ENCODE measurements at places on chromosomes 11 and 22.

GRCh38 chr11:10443152-10443551, 11.9 kb upstream of the AMPD3 start:
- DNase-seq, result no peak

- no peak for DNase-seq
Observed at GRCh38 chr11:17601676-17602075, 54.6 kb downstream of the OTOG start.

DNA sequence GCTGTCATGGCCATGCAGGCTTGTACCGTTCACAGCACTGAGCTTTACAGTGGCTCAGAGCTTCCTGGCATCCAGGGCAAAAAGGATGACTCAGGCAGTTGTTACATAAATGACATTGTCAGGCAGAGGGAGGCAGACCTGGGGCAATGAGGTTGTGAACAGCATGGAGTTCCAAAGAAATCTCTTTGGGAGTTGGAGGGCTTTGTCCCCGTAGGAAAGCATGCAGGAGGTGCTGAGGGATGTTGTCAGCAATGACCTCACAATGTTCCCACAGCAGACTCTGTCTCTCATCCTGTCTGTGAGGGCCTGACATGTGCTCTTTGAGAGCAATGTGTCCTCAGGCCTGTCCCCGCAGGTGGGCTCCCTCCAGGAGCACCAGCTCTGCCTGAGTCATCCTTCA, 25.9 kb upstream of the PDE2A start:
- DNase-seq, result no peak

GRCh38 chr11:102559839-102560238, 29.3 kb upstream of the MMP7 start:
- DNase-seq, result no peak

DNA sequence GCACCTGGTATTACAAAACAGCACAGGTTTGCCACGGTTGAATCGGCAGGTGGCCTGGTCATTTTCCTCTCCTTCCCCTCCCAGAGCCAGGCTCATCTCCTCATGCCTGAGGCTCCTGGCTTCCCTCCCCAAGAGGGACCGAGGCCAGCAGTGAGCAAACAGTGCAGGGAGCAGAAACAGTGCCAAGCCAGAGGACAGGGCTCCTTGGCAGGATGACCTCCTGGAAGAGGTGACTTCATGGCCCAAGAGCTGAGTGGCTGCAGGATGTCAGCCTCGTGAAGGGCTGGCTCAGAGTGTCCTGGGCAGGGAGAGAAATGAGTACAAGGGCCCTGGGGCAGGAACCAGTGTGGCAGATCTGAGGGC, 22.8 kb upstream of the PPFIA1 start:
- DNase-seq, result no peak

- no peak for DNase-seq
Observed at GRCh38 chr11:64303109-64304031, 2.0 kb upstream of the ESRRA start.

DNA sequence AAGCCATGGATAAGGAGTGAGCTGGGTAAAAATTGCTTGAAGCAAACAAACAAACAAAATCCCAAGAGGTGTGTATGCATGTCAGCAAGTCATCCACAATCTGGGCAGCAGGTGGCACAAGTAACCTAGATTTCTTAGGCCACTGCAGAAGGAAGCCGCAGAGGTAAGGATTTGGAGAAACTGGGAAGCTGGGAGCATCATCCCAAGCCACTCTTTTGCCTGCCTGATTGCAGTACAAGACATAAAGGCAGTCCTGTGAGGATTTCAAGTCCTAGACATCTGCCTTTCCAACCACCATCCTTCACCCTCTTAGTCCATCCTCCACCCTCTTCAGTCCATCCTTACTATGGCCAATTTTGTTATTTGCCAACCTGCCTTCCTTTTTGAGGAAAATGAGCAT, 67.2 kb upstream of the BMAL1 start:
- DNase-seq, result peak; percentile 72

DNA sequence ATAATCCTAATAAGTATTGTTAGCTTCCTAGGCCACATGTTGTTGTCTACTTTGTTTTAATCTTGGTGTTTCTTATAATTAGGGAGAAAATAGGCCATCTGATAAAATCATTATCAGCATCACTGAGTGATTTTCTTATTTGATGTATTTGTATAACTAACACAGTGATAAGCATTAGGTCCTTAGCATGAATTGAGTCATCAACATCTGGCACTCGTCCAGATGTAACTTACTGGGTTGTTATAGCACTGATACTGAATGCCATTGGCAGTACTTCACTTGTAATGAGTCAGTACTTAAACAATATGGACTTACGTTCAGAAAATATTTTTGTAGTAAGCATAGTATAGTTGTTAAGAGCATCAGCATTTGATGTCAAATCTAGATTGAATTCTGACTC, 16.2 kb downstream of the API5 start:
- peak; percentile 77 for DNase-seq

DNA sequence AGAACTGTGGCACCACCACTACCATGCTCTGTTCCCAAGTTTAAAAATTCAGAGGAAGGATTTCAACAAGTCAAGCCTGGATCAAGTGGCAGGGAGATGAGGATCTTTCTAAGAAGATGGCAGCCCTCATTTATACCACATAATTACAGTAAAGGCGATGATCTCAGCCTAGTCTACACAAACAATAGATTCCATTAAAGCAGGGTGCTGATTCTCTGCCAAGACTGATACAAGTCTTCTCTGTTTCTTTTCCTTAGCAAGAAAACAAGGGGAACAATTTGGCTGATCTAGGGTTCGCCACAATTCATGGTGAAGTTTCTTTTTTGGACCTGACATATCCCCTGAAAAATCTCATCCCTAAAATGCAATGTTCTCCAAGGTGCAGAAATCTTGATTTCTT, 73.9 kb downstream of the PPFIBP2 start:
- no peak for DNase-seq

- no peak for DNase-seq
Observed at GRCh38 chr22:37943136-37943824, 10.1 kb downstream of the C22orf23 start.

GRCh38 chr11:1352696-1353382, 36.9 kb upstream of the BRSK2 start:
- DNase-seq, result no peak

GRCh38 chr22:30399718-30400117, 2.9 kb downstream of the SEC14L2 start:
- DNase-seq, result no peak

GRCh38 chr11:2703363-2704141, 3.8 kb upstream of the KCNQ1OT1 start:
- no peak for DNase-seq

- DNase-seq, result no peak
Observed at GRCh38 chr11:21615955-21616371, 576.9 kb upstream of the ANO5 start.

DNA sequence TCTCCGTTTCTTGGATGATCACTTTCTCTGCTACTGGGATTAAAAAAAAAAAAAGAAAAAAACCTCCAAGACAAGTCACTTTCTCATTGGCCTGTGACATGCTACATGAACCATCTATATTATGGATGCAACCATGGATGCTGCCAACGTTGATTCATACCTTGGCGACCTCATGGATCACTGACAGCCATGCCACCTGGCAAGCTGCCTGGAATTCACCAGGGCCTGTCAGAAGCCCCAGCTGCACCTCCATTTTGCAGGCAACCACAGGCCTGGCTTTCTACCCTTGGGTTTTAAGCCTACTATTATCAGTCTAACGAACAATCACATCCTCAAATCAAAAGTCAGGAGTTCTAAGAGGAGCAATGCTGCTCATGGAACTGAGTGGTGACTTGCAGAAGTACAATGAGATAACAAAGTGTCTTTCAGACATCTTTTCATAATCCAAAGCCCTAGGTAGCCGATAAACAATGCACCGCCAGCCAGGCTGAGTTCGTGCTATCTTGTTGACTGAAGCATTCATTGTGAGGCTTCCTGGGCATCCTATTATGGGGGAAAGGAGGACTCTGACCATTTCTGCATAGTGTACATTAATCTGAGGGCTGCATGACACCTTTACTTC, 48.0 kb upstream of the CADM1 start:
- no peak for DNase-seq

DNA sequence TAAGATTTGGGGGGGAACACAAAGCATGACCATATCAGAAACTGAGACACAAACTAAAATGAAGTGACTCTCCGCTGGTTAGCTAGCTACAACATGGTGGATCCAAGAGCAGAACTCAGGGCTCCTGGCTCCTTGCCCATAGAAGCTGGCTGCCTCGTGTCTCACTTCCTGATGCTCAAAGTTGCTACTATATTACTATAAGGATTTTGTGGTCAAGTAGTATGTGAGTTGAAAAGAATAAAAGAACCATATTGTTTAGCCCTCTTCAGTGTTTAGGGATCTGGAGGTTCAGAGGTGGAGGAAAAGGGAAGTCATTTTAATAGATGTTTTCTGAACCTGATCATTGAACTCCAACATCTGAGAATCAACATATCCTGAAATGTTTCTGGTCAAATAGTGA, 16.9 kb upstream of the SIK2 start:
- DNase-seq, result no peak

DNA sequence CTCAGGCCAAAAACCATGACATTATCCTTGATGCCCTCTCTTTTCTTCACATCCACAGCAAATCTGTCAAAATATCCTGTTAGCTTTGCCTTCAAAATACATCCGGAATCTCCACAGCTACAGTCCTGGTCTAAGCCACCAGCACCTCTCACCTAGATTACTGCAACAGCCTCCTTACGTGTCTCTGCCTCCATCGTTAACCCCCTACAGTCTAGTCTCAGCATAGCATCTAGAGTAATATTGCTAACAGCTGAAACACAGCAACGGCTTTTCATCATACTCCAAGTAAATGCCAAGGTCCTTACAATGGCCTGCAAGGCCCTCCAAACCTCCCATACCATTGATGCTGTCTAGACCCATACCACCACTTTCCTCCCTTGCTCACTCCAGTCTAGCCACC, 4.4 kb downstream of the TSG101 start:
- DNase-seq, result no peak

GRCh38 chr11:7538466-7539454, 25.0 kb downstream of the PPFIBP2 start:
- no peak for DNase-seq

DNA sequence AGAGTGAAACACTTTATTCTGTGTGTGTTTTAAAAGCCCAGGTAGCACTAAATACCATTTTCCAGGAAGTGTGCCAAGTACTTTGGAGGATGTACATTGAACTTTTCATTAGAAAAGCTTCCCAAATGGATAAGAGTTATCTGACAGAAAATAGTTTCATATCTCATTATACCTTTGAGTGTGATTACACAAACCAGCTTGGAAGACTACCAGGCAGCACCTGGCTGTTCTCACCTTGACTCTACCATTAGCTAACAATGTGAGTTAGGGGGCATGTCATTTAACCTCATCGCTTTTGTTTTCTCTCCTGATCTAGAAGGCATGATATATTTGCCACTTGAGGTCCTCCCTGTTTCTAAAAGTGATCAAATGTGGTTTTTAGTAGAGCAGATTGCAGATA, 50.2 kb downstream of the GRM5 start:
- DNase-seq, result no peak

- DNase-seq, result no peak
Observed at GRCh38 chr11:132913886-132914285, 618.4 kb downstream of the OPCML start.

DNA sequence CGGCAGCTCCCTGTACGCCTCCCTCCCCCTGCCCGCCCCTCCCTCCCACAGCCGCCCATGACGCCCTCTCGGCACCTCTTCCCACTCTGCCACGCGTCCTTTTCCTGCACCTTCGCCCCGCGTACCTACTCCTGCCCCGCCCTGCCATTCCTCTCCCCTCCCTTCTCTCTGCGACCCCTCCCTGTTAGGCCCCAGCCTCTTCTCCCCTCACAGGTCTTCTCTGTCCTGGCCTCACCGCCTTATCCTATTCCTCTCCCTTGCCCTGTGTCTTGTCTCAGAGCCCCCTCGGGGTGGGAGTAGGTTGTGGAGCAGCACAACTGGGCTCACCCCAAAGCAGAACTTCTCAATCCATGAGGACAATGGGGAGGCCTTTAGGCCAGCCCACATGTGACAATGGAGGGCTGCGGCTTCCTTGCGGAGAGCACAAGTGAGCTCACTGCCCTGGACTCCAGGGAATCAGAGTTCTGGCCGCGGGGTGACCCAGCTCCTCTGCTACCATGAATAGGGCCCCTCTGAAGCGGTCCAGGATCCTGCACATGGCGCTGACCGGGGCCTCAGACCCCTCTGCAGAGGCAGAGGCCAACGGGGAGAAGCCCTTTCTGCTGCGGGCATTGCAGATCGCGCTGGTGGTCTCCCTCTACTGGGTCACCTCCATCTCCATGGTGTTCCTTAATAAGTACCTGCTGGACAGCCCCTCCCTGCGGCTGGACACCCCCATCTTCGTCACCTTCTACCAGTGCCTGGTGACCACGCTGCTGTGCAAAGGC, 539 bp downstream of the SLC35C1 start:
- DNase-seq, result peak; percentile 38

- DNase-seq, result peak; percentile 71
Observed at GRCh38 chr11:68673306-68673945, 10.9 kb upstream of the GAL start.

GRCh38 chr22:48332438-48333322, 1495.0 kb downstream of the BRD1 start:
- DNase-seq, result no peak

Data from astrocyte of the cerebellum (primary cell).